SJCRH30 (cell line): ENCODE measurements at places on chromosomes 7 and 10. TPM values are rescaled to one million over a fixed set of nuclear protein-coding genes. Genes with fewer than 3 reads are reported as not detected.

GRCh38 chr7:129952086-129952652 lies 591 bp downstream of the UBE2H start:
- H3K36me3 ChIP-seq: no peaks in the 10 kb centered on the region
- no peaks in the 10 kb centered on the region for H3K27me3 ChIP-seq
- H3K4me1 ChIP-seq: peaks cover 11% of the 10 kb centered on the region
- peak; percentile 27 for DNase-seq
- peak overlapping the region; percentile 79 for H3K4me3 ChIP-seq
- peak overlapping the region; percentile 89 for H3K27ac ChIP-seq

OGDHL gene
- 2.4 and 2.8 TPM in 2 replicates for total RNA-seq

GRCh38 chr10:12742771-12743170 lies 258.7 kb downstream of the CCDC3 start:
- H3K4me3 ChIP-seq: no peak overlapping the region
- H3K27ac ChIP-seq: no peak overlapping the region
- H3K4me1 ChIP-seq: no peaks in the 10 kb centered on the region
- DNase-seq: no peak

PDLIM1 gene
- 5.7 and 6.3 TPM in 2 replicates for total RNA-seq
